ENCODE measurements at places on chromosomes 1 and 21. TPM values are rescaled to one million over a fixed set of nuclear protein-coding genes. Genes with fewer than 3 reads are reported as not detected.

Gene TRIM67
- total RNA-seq: not detected

Gene B3GALT2
- total RNA-seq: 2.3 TPM

Gene APOBEC4
- not detected for total RNA-seq

Gene RNU1-4
- 1,626 TPM for total RNA-seq

Gene RGS21
- not detected for total RNA-seq

Gene NBPF6
- not detected for total RNA-seq

Gene CYP4A11
- total RNA-seq: not detected

Gene BARHL2
- total RNA-seq: not detected

Gene FCRL1
- total RNA-seq: 0.21 TPM

Gene PGLYRP3
- not detected for total RNA-seq

Gene DNAJC8
- total RNA-seq: 67.4 TPM

Gene NTMT2
- not detected for total RNA-seq

Gene NEGR1
- total RNA-seq: 10.0 TPM

Gene SLC9C2
- not detected for total RNA-seq

Gene CELSR2
- 19.2 TPM for total RNA-seq

Gene SCCPDH
- total RNA-seq: 108 TPM

Gene FCRL4
- not detected for total RNA-seq

Gene LHX8
- 0.21 TPM for total RNA-seq

Gene SPRR1A
- total RNA-seq: 13.8 TPM

Gene OR2L2
- 0.29 TPM for total RNA-seq

Gene LIN9
- 2.7 TPM for total RNA-seq

Gene LENEP
- total RNA-seq: 0.94 TPM

Gene ETS2
- total RNA-seq: 221 TPM

Gene RCC1
- total RNA-seq: 35.1 TPM

Gene C1orf74
- 3.5 TPM for total RNA-seq

Gene GJA8
- total RNA-seq: not detected

Gene FAM151A
- total RNA-seq: not detected

Gene LCA5L
- 3.0 TPM for total RNA-seq

Gene ZNF678
- 14.0 TPM for total RNA-seq

Gene TTC34
- 3.0 TPM for total RNA-seq

Gene KRTAP7-1
- total RNA-seq: not detected

Gene MYOM3
- 0.65 TPM for total RNA-seq

Gene STIL
- total RNA-seq: 4.0 TPM

Gene PLA2G2F
- 19.2 TPM for total RNA-seq

Gene ICOSLG
- 3.0 TPM for total RNA-seq

Gene ZNF648
- total RNA-seq: 0.23 TPM

Gene SFT2D2
- 49.4 TPM for total RNA-seq

Gene PARS2
- 6.2 TPM for total RNA-seq

Gene WNT2B
- total RNA-seq: 5.6 TPM

Gene PTGER3
- 6.0 TPM for total RNA-seq

Gene FGR
- total RNA-seq: 17.2 TPM

Gene SPATA1
- 0.96 TPM for total RNA-seq
